Stimulated activated CD4-positive, alpha-beta T cell treated with anti-CD3 and anti-CD28 coated beads, Interleukin-2, amount 100 ng/mL, for 4 hours (primary cell): ENCODE measurements at places on chromosomes 1 and 21.

DNA sequence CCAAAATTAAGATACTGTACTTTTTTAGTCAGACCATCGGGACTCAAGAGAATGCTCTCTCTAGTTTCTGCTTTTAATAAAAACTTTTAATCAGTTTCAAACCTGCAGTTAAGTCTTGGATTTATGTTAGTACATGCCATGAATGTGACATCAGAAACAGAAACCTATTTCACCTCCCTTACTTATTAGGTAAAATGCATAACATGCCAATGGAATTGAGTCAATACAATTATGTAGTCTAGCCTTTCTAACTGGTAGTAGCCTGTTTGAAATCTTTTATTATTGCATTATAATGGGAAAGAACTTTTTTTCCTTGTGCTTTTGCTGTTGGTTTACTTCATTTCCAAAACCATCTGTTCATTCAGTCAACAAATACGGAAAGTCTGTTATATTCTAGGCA is 4.8 kb downstream of the PHACTR4 start:
- DNase-seq = no peak

DNA sequence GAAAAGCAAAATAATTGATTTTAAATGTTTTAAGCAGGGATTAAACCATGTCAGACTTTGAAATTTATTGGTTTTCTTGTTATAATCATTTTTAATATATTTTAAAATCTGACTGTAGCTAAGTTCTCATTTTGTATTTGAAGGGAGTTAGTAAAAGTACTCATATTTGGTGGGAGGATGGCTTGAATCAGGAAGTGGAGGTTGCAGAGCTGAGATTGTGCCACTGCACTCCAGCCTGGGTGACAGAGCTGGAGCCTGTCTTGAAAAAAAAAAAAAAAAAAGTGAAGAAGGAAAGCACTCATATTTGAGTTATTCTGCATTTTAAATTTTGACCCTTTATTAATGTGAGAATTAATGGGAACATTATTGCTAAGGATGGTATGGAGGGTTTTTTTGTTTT is 106.0 kb downstream of the RABGAP1L start:
- no peak for DNase-seq

- DNase-seq = no peak
Observed at GRCh38 chr1:103162360-103162759, 54.0 kb upstream of the COL11A1 start.

GRCh38 chr1:109133002-109133706 is 19.2 kb downstream of the ELAPOR1 start:
- no peak for DNase-seq

GRCh38 chr1:22828484-22829308 is 118.1 kb downstream of the EPHB2 start:
- DNase-seq = no peak

DNA sequence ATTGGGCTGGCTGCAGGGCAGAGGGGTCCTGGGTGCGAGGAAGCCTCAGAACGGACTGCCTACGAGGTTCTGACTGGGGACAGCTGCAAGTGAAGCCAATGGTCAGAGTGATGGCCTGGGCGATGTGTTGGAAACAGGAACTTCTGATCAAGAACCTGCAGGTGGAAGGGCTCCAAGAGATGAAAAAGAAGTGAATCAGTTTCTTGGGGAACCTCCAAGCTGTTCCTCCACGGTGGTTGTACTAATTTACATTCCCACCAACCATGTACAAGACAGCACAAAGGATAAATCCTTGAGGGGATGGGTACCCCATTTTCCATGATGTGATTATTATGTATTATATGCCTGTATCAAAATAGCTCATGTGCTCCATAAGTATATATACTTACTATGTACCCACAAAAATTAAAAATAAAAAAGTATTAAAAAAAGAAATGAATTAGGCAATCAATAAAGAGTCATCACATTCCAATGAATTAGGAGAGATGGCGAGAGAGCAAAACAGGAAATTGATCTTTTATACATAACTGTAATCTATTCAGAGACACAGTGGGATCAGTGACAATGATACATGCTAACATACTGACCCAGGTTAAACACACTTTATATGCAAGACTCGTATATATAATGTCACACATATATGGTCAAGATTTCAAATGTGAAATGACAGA is 58.1 kb downstream of the PTPN14 start:
- no peak for DNase-seq

GRCh38 chr1:213914392-213914791 is 73.4 kb upstream of the PROX1 start:
- no peak for DNase-seq

GRCh38 chr1:35899941-35900340 is 16.9 kb downstream of the AGO1 start:
- no peak for DNase-seq

- DNase-seq = no peak
Observed at GRCh38 chr1:7366955-7367665, 404.0 kb upstream of the VAMP3 start.

- no peak for DNase-seq
Observed at GRCh38 chr1:94619731-94620130, 78.2 kb upstream of the F3 start.

GRCh38 chr1:226497991-226498639 is 50.4 kb upstream of the STUM start:
- no peak for DNase-seq

DNA sequence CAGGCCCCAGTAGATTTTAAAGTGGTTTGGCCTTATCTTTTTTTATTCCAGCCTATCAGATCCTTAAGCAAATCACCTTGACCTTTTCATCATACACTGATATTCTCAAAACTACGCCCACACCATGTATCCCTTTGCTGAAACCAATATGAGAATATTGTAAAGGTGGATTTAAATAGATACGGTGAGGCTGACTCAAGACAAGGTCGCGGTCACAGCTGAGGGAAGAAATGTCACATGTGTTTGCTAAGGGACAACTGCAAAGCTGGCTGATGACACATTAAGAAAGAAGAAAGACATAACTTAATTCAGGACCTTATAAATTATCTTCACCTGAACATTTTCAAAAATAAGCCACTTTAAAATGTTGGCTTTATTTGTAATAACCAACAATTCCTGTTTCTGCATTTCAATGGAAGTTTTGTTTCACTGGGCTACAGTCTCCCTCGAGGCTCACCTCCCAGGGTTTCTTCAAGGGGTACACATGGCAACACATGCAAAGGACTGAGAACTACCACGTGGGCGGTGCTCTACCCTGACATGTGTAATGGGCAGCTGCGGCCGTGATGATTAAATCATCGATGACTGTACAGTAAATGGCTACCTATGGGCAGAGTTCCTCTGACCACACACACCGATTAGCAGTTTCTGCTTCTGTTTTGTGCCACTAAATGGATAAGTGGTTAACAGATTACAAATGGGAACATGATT is 189.5 kb downstream of the SIPA1L2 start:
- DNase-seq = no peak

DNA sequence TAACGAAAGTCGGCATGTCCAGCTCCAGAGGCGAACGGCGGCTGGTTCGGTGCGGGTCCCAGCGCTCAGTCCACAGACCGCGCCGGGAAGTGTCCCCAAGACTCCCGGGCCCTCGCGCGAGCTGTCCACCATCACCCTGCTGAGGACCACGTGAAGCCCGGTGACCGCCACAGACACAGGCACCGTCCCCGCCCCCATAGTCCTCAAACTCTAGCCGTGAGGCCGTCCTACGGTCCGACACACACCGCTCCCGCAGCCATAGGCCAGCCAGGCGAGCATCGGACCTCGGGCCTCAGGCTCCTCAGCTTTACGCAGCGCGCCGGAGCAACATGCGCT is 535 bp downstream of the SETD4 start:
- DNase-seq = no peak

DNA sequence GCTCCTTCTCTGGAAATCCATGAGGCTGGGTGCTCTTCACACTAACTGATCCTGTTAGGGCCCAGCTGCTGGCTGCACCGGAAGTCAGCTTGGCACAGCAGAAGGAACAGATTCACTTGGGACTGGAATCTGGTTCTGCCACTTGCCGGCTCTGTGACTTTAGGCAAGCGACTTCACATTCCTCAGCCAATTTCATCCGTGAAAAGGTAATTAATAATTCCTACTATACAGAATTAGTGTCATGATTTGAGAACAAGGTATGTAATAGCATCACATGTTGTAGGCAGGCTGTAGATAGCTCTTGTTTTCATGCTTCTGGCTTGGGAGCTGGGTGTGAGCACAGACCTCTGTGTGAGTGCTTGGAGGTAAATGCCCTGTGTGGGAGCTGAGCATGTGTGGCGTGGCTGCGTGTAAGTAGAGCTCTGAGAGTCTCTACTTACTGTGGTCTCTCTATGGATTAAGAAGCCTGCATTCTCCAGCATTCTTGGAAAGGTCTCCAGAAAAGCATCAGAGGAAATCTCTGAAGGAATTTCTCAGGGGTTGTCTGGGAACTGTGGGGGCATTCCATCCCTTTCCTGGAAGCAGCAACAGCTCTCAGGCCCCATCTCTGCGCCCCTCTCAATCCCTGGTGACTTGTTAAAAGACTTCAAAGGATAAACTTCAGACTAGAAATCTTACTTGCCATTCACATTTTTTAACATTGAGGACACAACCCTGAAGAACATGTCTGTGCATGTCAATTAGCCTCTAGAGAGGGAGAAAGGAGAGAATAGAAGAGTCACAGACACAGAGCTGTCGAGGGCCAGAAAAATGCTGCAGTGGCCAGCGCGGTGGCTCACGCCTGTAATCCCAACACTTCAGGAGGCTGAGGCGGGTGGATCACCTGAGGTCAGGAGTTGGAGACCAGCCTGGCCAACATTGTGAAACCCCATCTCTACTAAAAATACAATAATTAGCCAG is 47.7 kb upstream of the PPM1J start:
- DNase-seq = no peak

- DNase-seq = no peak
Observed at GRCh38 chr1:31657020-31657804, 12.5 kb upstream of the PEF1 start.
